ENCODE measurements at places on chromosomes 12 and 14.

GRCh38 chr14:71267007-71267513, 359.8 kb downstream of the PCNX1 start:
- DNase-seq: no peak

DNA sequence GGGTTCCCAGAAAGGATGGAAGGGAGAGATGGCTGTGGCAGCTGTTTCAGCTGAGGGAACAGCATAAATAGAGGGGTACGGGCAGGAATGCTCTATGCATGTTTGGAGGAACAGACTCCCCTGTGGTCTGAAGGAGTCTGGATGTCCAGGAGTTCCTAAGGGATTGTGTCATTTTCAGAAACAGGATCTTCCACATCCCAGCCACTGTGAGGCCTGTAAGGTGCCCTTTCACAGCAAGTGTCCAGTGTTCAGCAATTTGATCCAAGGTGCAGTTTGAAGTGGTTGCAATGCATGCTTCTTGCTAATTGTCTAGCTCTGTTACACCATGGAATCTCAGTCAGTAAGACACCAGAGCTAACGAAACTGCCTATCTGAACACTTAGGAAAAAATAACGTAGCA, 46.7 kb upstream of the TCL1A start:
- DNase-seq: no peak

- DNase-seq: no peak
These were observed 3.0 kb downstream of the IFI27 start for GRCh38 chr14:94113490-94113889.

GRCh38 chr12:70399311-70399710, 33.2 kb downstream of the KCNMB4 start:
- no peak for DNase-seq

DNA sequence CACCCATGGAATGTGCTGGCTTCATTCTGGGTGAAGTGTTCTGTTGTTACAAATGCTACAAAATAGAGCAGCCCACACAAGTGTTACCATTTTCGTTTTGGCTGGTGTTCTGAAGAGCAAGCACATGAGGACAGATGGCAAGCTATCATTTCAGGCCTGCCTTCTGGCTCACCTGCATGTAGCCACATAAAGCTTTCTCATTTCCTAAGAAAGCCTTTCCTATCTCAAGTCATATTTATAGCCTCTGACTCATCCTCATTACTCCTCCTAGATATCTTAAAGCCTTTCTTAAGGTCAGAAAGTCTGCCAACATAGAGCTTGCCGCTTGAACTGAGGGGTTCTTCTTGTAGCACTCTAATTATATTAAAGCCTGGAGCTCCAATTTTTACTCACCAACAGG, 89.0 kb downstream of the PTPRR start:
- DNase-seq: no peak

Data from stimulated activated CD4-positive, alpha-beta T cell treated with anti-CD3 and anti-CD28 coated beads, Interleukin-4, amount 100 ng/mL, for 48 hours (primary cell).